Right forelimb (tissue), 1 donor: ENCODE measurements at places on chromosomes 3 and 15.
A peak's percentile ranks its signal among the peaks of the same experiment; 100 is the strongest.

- no peak for DNase-seq
Measured at GRCh38 chr3:133561679-133562078, 11.8 kb upstream of the CDV3 start.

DNA sequence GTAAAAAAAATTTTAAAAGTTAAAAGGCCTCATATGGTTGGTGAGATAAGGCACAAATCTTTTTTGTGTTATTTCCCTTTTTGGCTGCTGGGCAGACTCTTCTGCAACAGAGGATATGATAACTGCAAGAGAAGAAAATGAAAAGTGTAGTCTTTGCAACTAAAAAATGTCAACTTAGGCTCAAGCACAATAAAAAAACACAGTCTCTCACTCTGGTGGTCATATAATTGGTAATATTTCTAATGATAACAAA lies 15.4 kb downstream of the COMMD2 start:
- DNase-seq: no peak

GRCh38 chr3:57659806-57660439 lies 33.0 kb downstream of the DENND6A start:
- no peak for DNase-seq

GRCh38 chr15:70475921-70476320 lies 287.4 kb downstream of the UACA start:
- DNase-seq: no peak

DNA sequence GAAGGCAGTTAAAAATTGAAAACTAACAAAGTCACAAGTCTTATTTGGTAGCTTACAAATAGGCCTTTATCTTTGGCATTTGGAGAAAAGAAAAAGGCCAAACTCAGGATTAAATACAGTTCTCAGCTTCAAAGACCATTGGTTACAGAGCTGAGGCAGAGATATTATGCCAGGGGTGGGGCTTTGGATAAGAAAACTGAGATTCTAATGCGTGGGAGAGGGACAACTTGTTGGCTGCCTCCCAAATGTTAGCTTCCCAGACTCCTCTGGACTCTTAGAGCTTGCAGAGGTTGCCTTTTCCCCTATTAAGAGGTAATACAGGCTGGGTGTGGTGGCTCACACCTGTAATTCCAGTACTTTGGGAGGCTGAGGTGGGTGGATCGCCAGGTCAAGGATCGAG lies 231.8 kb downstream of the SQOR start:
- DNase-seq: no peak

GRCh38 chr3:49566312-49566711 lies 12.0 kb downstream of the BSN start:
- DNase-seq: no peak

GRCh38 chr15:31318429-31318828 lies 8.2 kb upstream of the KLF13 start:
- no peak for DNase-seq

DNA sequence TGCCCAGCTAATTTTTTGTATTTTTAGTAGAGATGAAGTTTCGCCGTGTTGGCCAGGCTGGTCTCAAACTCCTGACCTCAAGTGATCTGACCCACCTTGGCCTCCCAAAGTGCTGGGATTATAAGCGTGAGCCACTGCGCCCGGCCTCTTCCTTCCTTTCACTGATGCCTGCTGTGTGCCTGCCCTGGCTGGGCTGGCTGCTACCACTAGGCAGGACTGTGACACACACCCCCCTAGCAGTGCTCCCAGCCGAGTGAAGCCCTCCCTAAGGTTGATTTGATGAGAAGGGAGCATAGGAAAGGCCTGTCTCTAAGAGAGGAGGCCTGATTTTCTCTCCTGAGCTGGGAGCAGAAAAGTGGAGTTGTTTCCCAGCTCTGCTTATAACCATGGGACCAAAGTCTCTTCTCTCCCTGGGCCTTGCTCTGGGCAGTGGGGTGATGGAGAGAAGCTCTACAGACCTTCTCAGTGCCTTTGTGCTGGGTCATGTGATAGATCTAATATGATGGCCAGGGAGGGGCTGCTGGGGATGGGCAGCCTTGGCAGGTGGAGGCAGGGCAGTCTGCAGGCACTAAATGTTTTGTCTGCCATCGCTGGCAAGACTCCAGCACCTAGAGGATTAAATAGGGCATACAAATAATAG lies 20.1 kb upstream of the SFMBT1 start:
- DNase-seq: no peak

- no peak for DNase-seq
Measured at GRCh38 chr3:126452213-126452612, 23.5 kb downstream of the ZXDC start.

- DNase-seq: no peak
Measured at GRCh38 chr3:149021830-149022229, 30.5 kb downstream of the GYG1 start.

DNA sequence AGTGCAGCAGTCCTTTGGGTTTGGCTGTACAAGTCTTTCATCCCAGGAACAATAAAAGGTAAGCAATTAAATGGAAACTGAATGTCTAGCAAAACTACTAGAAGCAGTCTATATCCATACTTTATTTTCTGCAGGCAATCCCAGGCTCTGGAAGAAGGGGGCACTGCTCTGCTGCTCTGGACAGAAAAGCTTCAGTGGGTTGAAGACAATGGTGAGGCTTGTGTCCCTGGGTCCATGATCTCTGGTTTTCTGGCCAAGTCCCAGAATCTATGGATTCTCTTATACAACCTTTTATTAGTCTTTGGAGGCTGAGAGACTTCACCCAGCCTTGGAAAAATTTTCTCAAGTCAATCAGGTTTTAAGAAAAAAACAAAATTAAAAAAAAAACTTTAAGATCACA lies 35.6 kb downstream of the SCAP start:
- no peak for DNase-seq

- DNase-seq: no peak
Measured at GRCh38 chr3:114043205-114043604, 13.1 kb downstream of the CCDC191 start.

DNA sequence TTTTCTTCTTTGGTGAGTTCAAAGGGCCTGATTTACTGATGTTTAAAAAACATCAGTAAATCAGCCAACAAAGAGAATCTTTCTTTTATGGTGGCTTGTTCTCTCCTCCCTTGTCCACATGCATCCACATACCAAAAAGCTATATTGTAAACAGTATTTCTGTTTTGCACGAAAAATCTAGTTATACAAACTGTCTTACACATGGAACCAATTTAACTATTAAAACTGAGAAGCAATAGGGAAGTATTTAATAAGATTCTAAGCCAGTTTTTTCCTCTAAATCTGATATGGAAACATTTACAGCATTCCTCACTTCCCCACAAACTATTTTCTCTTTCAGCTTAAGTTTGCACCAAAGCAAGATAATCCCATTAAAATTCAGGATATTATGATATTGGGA lies 110.8 kb upstream of the ICE2 start:
- no peak for DNase-seq

GRCh38 chr3:122395582-122395981 lies 11.6 kb downstream of the FAM162A start:
- DNase-seq: no peak

DNA sequence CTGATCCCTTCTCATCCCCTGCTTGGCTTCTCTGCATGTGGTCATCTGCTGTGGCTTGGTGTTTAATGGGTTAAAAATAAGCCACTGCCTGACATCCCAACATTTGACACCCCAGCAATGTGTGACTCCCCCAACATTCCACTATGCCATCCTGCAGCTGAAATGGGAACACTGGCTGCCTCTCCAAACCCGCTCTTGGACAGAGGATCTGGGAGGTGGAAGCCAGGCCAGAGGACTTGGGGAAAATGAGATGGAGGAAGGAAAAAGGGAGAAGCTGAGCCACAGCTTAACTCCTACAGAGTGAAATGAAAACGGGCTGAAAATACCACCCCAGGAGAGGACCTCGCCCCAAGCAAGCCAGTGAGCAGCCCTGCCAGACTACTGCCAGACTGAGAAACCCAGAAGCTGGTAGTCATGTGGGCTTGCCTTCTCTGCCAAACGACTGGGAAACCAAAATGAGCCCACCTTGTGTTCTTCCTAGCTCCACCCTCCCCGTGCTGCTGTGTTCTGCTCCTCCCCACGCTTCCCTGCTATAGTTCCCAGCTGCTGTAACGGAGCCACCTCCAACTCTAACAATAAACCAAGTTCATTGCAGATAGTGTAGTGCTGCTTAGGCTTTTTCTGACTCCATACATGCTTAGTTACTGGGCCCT lies 13.7 kb downstream of the MAP1A start:
- no peak for DNase-seq

GRCh38 chr15:74829991-74830390 lies 3.6 kb downstream of the CPLX3 start:
- DNase-seq: no peak

- no peak for DNase-seq
Measured at GRCh38 chr3:32140943-32141342, 34.5 kb downstream of the GPD1L start.

DNA sequence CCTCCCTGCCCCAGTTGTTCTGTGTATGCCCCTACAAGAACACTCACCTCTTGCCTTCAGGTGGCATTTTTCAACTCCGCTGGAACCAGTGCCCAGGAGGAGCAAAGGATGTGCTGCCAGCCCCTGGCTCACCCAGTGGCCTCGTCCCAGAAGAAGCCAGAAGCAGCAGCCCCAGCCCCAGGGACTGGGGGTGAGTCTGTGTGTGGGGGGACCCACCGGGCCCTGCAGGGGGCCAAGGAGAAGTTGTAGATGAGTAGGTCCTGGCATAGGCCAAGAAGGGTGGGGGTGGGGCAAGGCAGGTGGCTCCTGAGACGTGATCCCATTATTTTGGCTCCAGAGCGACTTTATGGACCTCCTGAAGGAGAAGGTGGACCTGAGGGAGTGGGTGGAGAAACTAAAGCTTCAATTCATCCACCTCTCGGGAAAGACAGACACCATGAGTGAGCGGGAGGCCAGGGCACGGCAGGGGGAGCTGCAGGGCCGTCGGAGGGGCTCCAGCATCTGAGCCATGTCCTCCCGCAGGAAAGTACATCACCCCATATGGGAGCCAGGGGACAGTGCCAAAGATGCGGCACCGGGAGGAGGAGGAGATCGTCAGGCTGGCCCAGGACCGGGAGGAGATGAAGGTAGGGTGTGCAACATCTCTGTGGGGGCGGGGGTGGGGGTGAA lies 29.3 kb downstream of the NGRN start:
- DNase-seq: no peak

DNA sequence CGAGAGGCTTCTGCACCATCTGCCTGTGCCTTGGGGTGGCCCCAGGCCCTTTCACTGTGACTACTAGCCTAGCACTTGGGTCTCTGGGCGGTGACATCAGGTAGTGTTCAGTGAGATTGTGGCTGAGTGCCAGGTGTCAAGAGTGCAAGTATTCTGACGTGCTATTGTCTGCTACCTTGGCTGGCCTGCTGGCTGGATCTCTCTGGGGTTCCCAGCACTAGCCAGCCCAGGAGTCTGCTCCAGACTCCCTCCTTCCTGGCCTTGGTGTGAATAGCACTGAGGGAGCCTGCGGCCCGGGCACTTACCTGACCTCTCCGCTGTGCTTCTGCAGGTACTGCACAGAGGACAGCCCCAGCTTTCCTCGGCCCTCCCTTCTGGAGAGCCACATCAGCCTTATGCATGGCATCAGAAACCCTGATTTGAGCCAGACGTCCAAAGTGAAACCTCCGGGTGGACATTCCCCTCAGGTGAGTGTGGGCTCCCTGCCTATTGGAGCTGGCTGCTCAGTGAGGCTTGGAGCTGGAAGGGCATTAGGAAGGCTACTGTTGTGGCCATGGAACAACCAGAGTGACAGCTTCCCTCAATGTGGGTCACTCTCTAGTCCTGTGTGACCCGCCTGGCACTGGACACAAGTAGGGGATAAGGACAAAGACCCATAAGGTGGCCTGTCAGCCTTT lies 17.5 kb upstream of the ALPK3 start:
- peak; percentile 18 for DNase-seq

DNA sequence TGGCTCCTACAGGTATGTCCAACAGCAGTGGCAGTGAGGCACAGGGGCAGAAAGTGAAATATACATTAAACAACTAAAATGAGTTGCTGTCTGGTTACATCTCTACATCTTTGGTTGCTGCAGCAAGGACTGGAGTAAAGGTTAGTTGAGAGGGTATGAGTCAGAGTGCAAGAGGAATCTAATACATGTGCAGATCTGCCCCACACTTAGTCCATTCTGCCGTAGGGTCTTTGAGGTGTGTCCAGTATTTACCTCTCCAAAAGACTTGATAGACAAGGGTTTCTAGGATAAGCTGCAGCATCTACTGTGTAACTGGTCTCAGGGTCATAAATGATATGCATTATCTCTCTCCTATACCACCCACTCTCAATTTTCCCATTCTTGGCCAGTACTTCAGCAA lies 6.2 kb upstream of the NEDD4 start:
- DNase-seq: no peak

DNA sequence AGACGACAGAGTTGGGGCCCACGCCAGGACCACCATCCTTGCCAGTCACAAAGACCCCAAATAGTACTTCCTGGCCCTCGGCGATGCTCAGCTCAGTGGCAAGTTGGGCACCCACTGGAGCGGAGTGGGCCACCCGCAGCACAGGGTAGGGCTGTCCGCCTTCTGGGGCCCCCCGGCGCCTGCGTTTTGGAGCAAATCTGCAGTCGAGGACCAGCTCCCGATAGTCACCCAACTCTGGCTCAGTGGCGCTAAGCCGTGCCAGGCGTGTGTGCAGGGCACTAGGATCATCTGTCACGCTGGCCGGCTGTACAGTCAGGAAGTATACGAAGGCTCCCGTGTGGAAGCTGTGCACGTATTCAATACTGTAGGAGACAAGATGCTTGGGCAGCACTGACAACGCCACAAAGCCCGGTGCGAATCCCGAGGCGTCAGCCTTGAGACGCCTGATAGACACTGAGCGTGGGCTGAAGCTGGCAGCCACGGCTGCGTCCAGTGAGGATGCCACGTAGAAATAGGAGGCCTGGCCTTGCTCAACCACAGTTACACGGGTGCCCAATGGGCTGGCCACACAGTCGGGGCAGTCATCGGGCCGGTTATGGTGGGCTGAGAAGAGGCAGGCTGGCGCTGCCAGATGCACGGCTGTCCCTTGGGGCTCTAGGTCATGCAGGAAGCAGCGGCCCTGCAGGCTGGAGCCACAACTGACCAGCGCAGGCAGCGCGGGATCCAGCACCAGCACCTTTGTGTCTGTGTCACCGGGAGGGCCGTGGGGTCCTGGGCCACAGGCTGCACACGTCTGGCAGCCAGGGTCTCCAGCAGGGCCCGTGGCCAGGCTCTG lies 945 bp downstream of the MST1R start:
- DNase-seq: no peak

- no peak for DNase-seq
Measured at GRCh38 chr3:63385629-63386028, 107.5 kb downstream of the SYNPR start.

- no peak for DNase-seq
Measured at GRCh38 chr15:85667491-85668424, 127.0 kb downstream of the KLHL25 start.

GRCh38 chr15:65306551-65306950 lies 2.1 kb downstream of the RNU5B-1 start:
- DNase-seq: no peak
